Cortex of kidney (tissue), 1 donor: ENCODE measurements at places on chromosomes 3 and 15.

- DNase-seq = no peak
Observed at GRCh38 chr15:93081399-93081798, 7.6 kb downstream of the RGMA start.

DNA sequence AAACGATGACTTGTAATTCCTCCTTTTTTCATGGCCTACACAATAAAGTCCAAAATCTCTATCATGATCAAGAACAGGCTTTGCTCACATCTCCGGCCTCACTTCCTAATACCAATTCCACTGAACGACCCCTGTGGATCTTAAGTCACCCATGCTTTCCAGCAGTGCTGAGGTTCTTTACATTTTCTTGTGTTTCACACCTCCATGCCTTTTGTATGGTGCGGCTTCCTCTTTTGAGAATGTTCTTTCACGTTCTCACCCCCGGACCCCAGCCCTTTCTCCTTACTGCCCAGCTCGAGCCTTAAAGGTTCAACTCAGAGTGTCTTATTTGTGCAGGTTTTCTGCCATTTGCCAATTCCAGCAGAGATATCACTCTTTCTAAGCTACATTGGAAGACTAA, 70.1 kb downstream of the CSNK1G1 start:
- no peak for DNase-seq

GRCh38 chr3:182716114-182716688, 77.1 kb upstream of the ATP11B start:
- DNase-seq = no peak

DNA sequence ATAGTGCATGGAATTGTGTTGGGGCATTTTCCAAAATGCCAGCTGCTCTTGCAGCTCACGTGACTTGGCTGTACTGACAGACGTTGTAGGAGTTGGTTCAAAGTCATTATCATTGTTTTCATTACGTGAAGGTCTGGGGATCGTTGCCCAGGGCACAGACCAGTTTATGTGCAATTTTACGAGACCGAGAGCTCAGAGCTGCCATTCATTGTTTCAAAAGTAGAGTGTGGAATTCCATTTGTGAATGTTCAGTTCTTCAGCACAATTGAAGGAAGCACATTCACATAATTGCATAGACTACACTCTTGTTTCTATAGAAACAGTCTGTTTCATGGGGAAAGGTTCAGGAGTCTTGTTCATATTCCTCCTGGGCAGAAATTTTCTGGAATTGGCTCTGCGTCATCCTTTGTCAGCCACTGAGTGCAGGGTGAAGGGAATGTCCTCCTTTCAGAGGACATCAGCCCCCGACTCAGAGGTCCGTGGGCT, 54.5 kb downstream of the GABRG3 start:
- no peak for DNase-seq

DNA sequence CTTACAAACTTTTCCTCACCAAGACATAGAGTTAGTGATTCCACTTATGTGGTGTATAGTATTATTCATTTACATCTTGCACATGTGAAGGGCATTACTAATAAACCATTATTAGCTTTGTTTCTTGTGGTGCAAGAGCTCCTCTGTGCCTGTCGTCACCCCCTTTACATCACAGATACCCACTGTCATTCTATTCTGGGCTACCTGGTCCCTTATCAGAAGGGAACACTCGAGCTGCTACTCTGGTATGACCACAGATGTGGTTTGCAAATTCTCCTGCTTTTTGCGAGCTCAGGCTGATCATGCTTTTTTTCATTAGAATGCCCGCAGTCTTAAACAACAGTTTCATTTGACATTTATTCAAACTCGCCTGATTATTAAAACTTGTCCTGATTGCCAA, 13.9 kb upstream of the SENP2 start:
- no peak for DNase-seq

DNA sequence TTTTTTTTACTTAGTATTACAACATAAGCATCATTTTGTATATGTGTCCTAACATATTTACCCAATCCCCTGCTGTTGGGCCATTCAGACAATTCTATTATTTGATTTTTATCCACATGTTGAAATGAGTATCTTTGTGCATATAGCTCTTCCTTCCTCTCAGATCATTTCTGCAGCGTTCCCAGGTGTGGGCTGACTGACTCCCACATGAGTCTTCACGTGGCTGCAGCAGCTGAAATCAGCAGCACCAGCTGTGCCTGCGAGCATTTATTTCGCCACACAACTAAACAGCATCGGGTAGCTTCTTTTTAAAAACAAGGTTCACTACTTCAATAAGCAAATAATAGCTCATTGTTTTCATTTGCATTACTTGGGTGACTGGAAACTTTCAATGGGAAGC, 44.5 kb upstream of the PDE8A start:
- DNase-seq = no peak

DNA sequence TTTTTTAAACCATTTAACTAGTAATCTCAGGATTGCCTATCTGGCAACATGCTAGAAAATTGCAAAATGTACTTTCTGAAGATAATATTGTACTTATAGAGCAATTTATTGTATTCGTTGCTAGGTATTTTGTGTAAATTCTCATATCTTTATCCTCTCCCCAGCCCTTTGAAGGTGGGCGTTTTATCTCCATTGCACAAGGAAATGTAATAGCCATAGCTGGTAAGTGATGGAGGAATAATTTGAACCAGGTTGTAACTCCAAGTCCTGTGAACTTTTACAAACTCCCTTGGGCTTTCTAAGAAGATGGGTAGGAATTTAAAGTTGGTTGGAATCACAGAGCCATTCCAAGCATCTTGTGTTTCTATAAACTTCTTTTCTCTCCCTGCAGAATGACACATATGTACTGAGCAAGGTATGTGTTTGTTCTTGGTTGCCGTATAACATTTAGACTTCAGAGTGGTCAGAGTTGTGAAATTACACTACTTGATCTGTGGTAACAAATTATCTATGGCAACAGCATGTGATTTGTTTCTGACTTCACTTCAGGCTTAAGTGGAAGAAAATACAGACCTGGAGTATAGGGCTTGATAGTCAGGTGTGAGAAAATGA, 170.9 kb downstream of the AKAP13 start:
- no peak for DNase-seq

- DNase-seq = no peak
Observed at GRCh38 chr3:134003066-134003465, 26.7 kb downstream of the SLCO2A1 start.

GRCh38 chr3:89440386-89440785, 333.0 kb downstream of the EPHA3 start:
- DNase-seq = no peak

DNA sequence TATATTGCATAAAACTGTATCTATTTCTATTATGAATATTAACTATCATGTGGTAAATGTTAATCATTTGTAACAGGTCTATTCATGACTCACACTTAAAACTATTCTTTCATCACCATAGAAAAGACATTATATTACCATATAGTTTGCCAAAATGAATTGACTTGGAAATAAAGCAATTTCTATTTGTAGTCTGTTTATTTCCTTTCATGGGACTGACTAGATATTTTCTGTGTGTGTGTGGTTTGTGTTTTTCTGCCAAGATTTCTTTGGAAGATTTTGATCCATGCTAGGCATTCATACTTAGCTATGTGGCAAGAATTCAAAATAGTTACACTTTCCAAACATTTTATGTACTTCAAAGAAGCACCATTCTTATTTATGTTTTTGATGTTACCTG, 522.5 kb upstream of the AGTR1 start:
- no peak for DNase-seq

- DNase-seq = no peak
Observed at GRCh38 chr3:65342084-65342683, 654.4 kb upstream of the ADAMTS9 start.

GRCh38 chr15:99536422-99537040, 29.3 kb upstream of the MEF2A start:
- DNase-seq = no peak

- no peak for DNase-seq
Observed at GRCh38 chr3:124034016-124034843, 42.3 kb upstream of the ROPN1 start.

DNA sequence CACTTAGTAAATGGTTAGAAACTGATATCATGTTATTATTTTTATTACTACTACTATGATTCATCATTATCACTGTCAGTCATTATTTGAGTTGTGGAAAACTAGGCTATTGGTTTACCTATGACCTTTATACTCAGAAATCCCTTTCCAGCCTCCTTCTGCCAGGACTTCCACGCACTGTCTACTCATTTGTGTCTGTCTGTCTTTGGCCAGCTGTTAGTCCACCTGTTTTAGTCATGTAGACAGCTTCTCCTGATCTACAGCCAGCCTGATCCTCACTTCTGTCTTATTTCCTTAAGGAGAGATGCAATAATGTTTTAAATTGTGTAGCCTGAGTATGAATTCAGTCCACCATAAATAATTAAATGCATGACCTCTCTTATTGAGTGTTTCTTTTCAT, 162.8 kb downstream of the EPHA3 start:
- no peak for DNase-seq

DNA sequence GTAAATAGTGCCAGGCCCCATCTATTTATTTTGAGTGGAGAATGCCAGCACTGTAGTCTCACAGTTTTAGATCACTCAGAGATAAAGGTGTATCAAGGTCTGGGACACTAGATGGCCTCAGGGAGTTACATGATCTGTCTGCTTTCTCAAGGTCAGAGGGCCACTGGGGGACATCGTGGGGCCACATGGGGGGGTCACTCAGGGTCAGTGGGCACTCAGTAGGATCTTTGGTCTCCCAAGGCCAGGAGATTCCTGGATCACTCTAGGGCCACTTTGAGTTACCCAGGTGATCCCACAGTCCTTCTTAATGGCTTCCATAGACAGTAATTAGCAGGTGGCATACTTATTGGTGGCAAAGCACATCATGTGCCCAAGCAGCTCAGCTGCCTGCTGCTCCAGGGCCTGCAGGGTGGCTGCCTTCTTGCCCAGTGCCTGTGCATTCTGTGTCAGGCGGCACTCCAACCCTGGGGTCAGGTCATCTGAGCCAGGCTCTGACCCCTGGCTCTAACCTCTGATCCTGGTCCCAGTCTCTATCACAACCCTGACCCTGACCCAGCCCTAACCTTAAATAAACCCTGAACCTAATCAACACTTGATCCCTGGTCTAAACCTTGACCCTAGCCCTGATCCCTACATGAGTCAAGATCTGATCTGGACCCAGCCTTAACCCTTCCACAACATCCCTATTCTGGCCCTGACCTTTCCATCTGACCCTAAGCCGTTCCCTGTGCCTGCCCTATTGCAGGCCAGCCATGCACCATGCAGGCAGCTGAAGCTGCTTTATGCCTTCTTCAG, 1.8 kb upstream of the LAMB2 start:
- no peak for DNase-seq

- no peak for DNase-seq
Observed at GRCh38 chr3:185328324-185329004, 34.5 kb upstream of the MAP3K13 start.

- DNase-seq = no peak
Observed at GRCh38 chr3:196804773-196805172, 62.9 kb upstream of the SENP5 start.

DNA sequence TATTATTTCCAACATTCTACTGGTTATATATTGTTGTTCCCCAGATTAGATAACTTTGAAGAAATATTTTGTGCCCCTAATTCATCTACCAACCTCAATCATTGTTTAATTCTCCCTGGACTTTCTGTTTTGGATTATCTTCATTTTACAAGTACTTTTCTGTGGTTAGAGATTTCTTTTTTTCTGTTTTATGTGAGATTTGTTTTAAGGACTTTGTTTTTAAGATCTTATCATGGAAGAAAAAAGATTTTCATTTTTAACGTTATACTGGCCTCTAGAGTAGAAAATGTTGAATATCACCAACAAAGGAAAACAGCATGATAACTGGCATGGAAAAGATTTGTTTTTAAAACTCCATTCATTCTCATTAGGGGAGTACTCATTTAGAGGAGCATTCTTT, 210.9 kb upstream of the KCNMB2 start:
- DNase-seq = no peak

DNA sequence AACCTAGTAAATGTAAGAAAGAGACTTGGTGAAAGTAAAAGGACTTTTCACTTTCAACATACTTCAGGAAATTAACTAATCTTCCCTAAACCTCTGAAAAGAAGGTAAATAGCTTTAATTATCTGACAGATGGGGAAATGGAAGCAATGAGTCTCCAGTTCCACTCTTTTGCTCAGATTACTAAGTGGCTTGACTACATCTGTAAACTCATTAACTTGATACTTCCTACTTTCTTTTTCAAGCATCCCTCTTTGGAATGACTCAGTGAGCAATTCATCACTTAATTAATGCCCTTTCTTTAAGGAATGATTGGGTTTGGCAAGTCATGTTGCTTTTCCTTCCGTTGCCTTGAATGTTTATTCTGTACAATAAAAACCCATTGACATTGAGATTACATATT, 234.2 kb downstream of the GRM7 start:
- no peak for DNase-seq

GRCh38 chr15:72116731-72117485, 1.0 kb downstream of the MYO9A start:
- no peak for DNase-seq

- DNase-seq = no peak
Observed at GRCh38 chr3:14434126-14434497, 31.7 kb downstream of the SLC6A6 start.

GRCh38 chr3:157515398-157515797, 12.2 kb upstream of the VEPH1 start:
- no peak for DNase-seq

GRCh38 chr3:94301366-94301765, 238.5 kb downstream of the NSUN3 start:
- DNase-seq = no peak

DNA sequence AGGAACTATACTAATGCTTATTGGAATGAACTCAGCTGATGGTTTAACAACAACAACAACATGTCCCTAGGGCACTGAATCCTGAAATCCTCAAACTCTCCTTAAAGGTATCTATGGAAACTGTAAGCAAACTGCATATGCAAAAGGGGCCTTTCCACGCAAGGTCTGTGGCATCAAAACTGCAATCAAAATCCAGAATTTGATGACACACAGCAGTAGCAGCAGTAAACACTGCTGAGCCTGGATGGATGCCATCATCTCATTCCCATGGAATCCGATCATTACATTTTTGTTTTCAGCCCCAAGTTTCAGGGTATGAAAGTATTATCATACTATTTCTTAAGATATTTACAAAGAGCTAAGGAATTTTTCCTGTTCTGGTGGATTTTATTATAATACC, 399.7 kb downstream of the VPS13C start:
- DNase-seq = no peak

- no peak for DNase-seq
Observed at GRCh38 chr3:52681596-52681995, 4.1 kb downstream of the PBRM1 start.

DNA sequence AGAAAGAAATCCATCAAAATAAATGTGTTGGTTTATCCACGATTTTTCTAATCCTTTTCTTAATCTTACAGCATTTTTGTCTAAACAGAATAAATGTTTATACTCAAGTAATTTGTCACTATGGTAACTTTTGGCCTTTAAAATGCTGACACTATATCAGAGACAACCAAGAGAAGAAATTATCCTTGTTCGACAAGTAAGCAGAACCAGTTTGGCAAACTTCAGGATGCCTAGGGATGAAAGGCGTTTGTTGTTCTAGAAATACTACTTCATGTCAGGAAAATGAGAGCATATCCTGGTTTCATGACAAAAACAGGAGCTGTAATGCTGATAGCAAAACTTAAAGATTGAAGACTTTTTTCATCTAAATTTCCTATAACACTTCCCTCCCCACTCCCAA, 308.0 kb upstream of the ATP11B start:
- DNase-seq = no peak

- no peak for DNase-seq
Observed at GRCh38 chr3:146223401-146224373, 27.2 kb downstream of the PLSCR4 start.

GRCh38 chr3:7841451-7841850, 660.2 kb upstream of the LMCD1 start:
- DNase-seq = no peak
